ENCODE measurements at places on chromosomes 4 and X.

GRCh38 chr4:123443401-123444289 lies 47.0 kb downstream of the SPRY1 start:
- DNase-seq = peak; percentile 34

DNA sequence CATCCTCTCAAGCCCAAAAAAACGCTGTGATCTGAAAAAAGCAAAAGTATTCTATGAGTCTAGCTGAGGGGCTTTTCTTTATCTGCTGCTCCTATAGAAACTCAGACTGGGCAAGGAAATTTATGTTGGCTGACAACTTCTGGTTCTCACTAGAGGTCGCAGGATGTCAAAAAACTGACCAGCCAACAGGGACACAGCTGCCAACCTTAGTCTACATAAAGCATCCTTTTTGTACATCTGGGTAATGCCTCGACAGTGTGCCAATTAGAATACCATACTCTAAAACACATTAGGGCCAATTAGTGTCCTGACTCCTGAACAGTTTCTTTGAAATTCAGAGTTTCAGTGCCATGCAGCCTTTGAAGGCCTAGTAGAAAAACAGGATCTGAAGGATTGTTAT lies 8.8 kb upstream of the TLL1 start:
- DNase-seq = no peak

GRCh38 chr4:181949704-181950312 lies 293.4 kb upstream of the TENM3 start:
- DNase-seq = no peak

GRCh38 chr4:102627831-102628523 lies 126.8 kb downstream of the NFKB1 start:
- DNase-seq = no peak

DNA sequence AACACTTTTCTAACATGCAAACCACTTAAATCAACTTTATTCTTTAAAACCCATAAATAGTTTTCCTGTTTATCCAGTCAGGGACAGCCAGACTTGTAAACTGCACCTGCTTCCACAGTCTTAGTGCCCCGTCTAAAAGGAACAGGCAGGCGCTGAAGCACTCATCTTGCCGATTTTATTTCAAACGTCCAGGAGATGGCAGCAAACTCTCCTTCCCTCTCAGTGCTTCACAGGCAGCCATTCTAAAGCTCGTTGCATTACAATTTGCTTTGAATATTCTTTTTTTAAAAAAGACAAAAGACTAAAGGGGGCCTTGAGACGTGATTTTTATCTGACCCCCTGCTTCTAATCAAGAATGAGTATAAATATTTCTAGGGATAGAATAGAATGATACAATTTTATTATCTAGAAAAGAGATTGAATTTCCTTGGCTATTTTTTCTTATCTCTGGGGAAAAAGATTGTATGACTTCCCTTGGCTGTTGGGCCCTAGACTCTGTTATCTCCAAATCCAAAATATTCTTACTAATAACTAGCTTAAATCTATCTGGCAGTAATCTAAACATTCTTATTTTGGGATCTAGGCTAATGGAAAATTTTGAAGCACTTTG lies 93.6 kb upstream of the MYOZ2 start:
- peak; percentile 63 for DNase-seq

- DNase-seq = no peak
Measured at GRCh38 chr4:43959976-43960375, 488.6 kb downstream of the KCTD8 start.

All from femur (tissue), 1 donor.